Activated naive CD8-positive, alpha-beta T cell treated with anti-CD3 and anti-CD28 coated beads for 36 hours (primary cell): ENCODE measurements at places on chromosomes 3 and 15.

GRCh38 chr3:107496855-107497254, 25.9 kb upstream of the BBX start:
- no peaks in the 10 kb centered on the region for H3K4me1 ChIP-seq
- no peak for DNase-seq
- no peak overlapping the region for H3K27ac ChIP-seq

DNA sequence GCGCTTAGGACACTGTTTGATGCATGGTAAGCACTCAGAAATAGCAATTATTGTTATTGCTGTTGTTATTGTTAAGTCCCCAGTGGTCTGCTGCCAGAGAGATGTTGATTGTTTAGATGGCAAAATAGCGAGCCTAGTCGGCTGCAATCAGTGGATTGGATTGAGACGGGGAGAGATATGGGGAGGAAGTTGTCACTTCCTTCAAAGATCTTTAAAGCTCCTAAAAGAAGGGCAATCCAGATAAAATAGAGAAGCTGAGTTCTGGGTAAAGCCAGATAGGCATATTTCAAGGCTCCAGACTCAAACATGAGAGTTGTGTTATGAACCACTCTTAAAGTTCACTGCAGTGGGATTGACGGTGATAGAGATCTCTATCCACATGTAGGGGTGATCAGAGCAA, 64.5 kb downstream of the RYR3 start:
- H3K27ac ChIP-seq: no peak overlapping the region
- no peaks in the 10 kb centered on the region for H3K36me3 ChIP-seq
- no peaks in the 10 kb centered on the region for H3K4me1 ChIP-seq
- H3K27me3 ChIP-seq: peaks cover 10% of the 10 kb centered on the region
- no peak overlapping the region for H3K4me3 ChIP-seq
- DNase-seq: no peak

DNA sequence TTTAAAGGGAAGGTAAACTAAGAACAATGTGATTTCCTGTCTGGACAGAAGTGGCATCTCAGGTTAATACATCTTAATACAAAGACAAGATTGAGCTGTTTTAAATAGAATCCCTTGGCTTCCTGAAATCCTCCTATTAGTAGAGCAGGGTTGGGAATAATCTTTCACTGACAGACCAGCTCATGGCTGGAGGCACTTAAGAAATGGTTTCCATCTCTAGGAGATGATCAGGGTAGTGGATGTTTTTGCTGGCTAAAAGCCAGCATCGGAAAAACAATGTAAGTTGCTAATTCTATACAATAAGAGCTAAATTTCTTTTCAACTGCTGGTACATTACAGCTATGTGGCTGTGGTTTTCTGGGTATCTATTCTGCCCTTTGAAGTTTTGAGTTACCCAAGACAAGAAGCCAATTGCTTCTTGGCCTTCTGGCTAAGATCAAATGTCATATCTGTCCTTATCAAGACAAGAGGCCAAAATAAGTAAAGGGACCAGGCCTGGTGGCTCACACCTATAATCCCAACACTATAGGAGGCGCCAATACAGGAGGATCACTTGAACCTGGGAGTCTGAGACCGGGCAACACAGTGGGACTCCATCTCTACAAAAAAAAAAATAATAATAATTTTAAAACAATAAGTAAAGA, 49.6 kb downstream of the SHQ1 start:
- no peak overlapping the region for H3K4me3 ChIP-seq
- H3K4me1 ChIP-seq: peaks cover 54% of the 10 kb centered on the region
- DNase-seq: no peak
- no peaks in the 10 kb centered on the region for H3K27me3 ChIP-seq
- H3K36me3 ChIP-seq: peaks cover 56% of the 10 kb centered on the region
- H3K27ac ChIP-seq: no peak overlapping the region

DNA sequence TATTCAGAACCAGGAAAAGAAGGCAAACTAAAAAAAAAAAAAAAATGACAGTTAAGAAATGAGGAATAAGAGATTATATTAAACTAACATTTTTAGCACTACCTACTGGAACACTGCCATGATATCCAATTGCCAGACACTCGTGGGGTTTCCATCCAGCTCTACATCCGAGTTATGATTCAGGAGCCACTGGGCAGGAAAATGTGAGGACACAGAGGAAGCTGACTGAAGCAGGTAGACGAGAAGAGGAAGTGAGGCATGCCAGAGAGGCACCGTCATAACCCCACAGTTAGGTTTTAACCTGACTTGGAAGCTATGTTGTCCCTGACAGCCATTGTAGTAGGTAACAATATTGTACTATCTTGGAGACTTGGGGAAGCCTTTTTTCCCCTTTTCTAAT, 495.0 kb downstream of the NLGN1 start:
- H3K4me1 ChIP-seq: no peaks in the 10 kb centered on the region
- no peak overlapping the region for H3K4me3 ChIP-seq
- no peaks in the 10 kb centered on the region for H3K27me3 ChIP-seq
- H3K27ac ChIP-seq: no peak overlapping the region

DNA sequence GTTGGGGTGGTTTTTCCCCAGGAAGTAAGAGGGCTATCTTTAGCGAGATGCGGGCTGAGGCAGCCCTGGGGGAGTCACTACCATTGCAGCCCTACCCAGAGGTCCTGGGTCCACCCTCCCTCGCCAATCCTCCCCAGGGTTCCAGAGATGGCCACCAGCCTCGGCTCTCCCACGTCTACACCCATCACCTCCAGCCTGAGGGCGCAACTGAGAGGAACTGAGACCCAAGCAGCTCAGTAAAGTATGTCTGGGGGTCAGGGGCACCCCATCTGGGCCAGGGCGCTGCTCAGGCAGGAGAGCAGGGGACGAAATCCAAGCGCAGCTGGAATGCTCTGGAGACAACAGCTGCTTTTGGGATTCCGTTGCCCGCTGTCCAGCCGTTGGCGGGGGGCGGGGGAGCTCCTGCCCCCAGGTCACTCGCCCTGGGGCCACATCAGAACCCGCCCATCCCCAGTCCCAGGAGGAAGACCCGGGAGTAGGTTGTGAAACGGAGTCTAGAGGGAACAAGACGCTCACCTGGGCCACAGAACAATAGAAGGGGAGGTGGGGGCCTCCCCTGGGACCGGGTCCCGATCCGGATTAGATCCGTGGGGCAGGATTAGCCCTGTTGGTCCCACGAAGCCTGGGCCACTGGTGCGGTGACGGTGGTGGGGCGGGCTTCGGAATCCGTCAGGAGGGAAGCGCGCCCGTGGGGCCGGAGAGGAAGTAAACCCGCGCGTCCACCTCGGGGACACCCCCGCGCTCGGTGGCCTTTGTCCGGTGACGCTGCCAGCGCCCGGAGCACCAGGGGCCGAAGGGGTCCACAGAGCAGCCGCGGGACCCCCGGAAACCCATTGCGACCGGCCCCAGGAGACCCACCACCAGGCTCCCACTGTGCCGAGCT, 1.4 kb upstream of the NDUFAF3 start:
- peak overlapping the region; percentile 97 for H3K27ac ChIP-seq
